Stimulated activated CD4-positive, alpha-beta T cell treated with anti-CD3 and anti-CD28 coated beads, Interleukin-2, amount 100 ng/mL, for 48 hours (primary cell): ENCODE measurements at places on chromosomes 16 and 17.

- DNase-seq, result no peak
Observed at GRCh38 chr17:63785556-63785955, 11.6 kb downstream of the DDX42 start.

- no peak for DNase-seq
Observed at GRCh38 chr16:84463221-84463620, 41.2 kb downstream of the MEAK7 start.

- no peak for DNase-seq
Observed at GRCh38 chr16:71627731-71628181, 1.8 kb downstream of the MARVELD3 start.

- DNase-seq, result no peak
Observed at GRCh38 chr17:57366177-57366557, 109.8 kb downstream of the MSI2 start.

- DNase-seq, result no peak
Observed at GRCh38 chr17:49566668-49567071, 9.0 kb upstream of the NXPH3 start.

- no peak for DNase-seq
Observed at GRCh38 chr17:27218719-27219488, 75.0 kb upstream of the WSB1 start.

DNA sequence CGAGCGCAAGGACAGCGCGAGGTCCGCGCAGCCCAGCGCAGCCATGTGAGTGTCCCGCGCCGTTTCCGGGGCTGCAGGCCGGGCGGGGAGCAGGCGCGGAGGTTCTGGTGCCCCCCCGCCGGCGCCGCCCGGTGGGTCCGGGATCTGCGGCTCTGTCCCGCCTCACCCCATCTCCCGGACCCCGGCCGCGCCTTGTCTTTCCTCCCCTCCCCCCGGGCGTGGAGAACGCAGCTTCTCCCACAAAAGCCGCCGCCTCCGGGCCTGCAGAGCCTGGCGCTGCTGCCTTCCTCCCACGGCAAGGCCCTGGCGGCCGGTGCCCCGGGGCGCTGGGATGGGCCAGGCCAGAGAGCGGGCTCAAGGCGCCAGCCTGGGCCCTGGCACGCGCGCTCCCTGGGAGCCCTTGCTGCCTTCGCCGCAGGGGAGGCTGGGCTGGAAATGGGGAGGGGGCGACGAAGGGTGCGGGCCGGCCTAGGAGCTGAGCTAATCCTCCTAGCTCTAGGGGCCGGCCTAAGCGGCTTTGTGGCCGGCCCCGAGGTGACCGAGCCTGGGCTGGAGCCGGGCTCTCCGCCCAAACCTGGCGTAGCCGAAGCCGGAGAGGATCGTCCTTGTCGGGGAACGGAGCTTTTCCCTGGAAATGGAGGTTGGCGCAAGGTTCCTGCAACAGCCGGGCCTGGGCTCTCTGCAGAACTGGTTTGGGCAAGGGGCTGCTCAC lies 397 bp downstream of the RIPOR1 start:
- no peak for DNase-seq

DNA sequence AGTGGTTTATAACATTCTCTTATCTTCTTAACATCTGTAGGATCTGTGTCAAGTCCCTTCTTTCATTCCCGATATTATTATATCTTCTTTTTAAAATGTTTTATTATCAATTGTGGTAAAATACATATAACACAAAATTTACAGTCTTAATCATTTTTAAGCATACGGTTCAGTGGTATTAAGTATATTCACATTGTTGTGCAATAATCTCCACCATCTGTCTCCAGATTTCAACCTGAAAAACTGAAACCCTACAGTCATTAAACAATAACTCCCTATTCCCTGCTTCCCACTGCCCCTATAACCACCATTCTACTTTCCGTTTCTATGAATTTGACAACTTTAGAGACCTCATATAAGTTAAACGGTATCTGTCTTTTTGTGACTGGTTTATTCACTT lies 45.5 kb downstream of the CEP112 start:
- DNase-seq, result no peak

GRCh38 chr17:41885733-41886132 lies 20.5 kb upstream of the KLHL11 start:
- no peak for DNase-seq

DNA sequence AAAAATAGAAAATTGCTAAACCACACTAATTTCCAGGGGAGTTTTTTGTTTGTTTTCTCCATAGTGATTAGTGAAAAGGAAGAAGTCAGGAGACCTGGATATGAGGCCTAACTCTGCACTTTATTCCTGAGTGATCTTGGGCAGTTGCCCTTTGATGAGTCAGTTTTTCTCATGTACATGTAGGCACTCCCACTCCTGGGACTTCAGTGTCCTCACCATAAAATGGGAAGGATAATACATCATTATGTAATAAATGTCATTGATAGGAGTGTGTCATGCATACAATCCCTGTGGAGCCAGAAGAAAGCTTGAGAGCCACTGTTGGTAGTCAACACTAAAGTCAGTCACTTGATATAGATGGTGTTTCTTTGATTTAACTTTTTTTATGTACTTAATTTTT lies 32.5 kb downstream of the WIPF2 start:
- DNase-seq, result no peak

GRCh38 chr16:66471716-66472393 lies 44.8 kb downstream of the BEAN1 start:
- no peak for DNase-seq

DNA sequence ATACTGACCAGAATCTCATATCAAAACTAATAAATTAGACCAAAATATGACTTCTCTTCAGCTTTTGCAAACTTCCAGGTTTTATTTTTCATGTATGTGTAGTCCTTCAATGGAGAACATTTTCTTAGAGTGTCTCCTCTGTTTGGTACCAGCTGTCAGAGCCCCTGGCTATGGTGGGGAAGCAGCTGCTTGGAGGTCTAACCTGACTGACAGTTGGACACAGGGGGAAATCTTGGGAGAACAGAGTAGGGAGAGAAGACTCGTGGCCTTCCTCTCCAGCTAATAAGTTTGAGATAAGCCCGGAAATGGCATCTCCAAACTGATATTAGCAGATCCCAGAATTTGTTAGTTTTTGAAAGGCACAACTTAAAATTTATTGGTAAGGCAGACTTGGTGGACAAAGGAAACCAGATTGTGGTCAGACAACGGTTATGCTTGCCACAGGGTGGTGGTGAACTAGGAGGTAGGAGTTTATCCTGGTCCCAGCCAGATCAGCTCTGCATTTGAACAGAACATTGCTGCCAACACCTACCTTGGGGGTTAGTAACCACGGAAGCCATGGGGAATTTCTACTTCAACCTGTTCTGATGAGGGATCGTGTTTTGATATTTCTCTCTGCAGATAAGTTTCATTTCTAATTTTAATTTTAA lies 39.2 kb upstream of the IRX3 start:
- no peak for DNase-seq

DNA sequence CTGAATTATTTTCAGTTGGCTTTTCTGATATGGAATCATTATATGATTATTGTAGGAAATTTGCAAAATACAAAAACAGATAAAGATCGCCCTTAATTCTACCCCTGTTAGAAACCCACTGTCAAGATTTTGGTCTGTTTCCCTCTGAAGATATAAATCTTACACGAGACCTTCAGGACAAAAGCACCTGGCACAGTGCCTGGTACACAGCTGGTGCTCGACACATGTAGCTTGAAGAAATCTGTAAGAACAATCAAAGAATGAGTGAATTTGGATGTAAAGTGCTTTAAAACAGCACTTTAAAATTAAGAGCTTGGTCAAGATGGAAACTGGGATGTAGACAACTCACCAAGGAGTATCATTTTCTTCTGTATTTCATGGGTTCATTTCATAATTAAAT lies 181.1 kb downstream of the C16orf78 start:
- no peak for DNase-seq

DNA sequence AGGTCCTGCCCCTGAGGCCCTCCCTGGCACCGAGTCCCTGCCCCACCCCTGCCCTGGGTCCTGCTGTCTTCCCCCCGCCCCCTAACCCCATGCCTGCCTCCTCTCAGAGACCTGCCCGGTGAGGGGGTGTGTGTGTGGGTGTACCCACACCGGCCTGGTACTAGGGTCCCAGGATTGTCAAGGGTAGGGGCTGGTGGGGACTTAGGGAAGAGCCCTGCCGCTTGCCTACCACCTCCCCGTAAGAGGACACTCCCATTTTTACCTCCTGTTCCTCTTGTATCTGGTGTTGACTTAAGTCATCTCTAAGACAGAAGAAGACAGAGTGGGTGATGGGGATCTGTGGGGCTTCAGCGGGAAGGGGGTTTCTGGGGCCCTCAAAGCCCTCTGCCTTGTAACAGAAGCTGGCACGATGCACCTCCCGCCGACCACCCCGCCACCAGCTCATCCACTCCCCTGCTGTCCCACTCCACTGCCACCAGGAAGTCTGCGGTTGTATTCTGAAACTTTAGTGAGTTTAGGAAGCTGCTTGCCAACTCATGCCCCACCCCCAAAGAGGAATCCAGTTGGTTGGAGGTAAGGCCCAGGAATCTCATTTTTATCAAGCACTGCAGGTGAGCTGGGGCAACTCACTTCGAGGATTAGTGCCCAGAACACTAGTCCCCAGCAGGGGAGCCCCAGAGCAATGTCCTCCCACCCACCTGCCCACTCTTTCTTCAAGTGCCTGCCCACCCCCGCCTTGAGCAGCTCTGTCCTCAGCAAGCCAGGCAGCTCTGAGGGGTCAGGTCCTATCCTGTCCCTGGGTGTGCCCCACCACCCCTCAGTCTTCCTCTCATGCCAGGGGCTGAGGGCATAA lies 5.6 kb downstream of the SPATA32 start:
- no peak for DNase-seq

DNA sequence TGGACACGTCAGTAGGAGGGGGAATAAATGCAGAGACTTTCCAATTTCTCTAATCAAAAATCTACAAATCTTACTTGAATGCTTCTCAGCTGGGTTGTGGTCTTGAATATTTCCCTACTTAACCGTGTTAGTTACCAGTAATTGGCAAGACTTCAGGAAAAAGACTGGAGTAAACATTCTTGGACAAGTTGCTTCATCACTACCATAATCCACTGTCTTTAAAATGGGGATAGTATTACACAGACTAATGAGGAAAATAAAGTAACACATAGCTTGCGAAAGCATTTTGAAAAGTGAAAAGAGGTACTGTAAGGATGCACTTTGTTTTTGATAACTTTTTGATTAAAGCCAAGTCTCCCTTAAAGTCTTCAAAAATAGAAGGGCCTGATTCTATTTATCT lies 18.4 kb downstream of the MYH1 start:
- no peak for DNase-seq

DNA sequence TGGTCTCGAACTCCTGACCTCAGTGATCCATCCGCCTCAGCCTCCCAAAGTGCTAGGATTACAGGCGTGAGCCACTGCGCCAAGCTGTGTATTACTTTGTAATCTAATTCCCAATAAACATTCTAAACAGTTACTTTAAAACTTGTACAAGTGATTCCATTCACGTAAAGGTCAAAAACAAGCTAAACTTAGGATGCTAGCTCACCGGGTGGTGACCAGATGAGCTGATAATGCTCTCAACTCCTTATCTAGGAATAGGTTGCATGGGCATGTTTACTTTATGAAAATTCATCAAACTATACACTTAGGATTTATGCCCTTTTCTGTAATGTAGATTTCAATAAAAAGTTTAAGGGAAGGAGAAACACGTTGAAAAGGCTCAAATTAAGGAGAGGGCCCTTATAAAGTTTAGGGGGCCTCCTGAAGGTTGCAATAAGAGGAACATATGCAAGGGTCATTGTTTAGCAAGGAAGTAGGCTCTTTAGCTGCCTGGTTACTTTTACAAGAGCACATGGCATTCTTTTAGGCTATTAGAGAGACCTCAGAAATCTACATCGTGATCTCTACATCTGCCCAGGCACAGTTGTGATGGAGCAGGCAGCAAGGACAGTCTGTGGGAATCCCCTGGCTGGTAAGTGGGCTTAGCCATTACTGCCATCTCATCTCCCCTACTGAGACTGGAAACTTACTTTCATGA lies 13.3 kb downstream of the CDR2 start:
- DNase-seq, result no peak

GRCh38 chr16:89135166-89135565 lies 36.4 kb upstream of the CDH15 start:
- DNase-seq, result no peak

DNA sequence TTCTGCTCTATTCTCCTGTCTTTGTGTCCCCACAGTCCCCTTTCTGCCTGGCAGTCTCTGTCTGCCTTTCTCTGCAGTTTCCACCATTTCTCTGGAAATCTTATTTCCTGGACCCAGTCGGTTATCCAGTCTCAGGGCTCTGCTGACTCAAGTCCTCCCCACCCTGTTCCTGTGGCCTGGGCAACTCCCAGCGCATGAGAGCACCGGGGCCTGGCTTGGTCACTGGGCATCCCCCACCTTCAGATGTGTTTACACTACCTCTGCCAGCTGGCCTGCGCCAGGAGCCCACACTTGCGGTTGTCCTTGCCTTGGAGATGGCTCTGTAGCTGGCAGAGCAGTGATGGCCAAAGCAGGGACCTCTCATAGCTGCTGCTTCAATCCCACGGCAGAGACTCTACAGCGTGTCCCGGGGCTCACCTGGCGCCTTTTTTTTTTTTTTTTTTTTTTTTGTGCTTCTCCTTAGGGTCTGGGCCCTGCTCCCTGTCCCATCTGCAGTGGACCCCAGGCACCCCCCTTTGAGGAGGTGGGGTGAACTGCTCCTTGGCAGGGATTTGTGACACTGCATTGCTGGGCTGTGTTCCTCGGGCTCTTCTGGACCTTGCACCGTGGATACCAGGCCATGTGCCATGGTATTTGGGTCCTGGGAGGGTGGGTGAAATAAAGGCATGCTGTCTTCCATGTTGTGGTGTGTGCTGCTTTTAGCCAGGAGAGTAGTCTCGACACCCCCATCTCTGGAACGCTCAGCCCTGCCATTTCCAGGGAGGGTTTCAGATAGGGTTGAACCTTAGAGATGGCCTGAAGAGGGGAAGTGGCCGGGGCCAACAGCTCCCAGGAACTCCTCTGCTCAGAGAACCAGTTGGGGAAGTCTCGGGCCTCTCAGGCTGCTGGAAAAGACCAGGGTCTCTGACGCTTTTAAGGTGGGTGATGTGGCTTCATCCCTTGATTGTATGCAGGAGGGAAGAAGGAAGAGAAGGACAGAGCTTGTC lies 17.5 kb downstream of the GUCY2D start:
- no peak for DNase-seq

DNA sequence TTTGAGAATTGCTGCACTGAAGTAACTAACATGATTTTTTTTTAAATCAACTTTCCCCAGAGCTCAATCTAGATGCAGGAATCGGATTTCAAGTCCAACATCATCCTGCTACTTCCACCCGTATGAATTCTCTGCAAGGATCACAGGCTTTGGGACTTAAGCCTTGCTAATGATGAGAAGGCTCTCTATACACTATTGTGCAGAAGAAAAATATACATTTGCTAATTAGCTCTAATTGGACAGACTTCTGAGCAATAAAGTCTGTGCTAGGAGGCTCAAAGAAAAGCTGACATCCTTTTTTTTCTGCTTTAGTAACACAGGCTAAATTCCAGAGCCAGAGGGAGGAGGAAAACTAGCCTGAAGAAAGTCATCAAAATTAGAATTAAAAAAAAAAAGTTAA lies 433.6 kb downstream of the PMP22 start:
- DNase-seq, result no peak
